Stimulated activated CD4-positive, alpha-beta T cell treated with anti-CD3 and anti-CD28 coated beads, Interleukin-4, amount 100 ng/mL, for 4 hours (primary cell): ENCODE measurements at places on chromosomes 6 and 20.

DNA sequence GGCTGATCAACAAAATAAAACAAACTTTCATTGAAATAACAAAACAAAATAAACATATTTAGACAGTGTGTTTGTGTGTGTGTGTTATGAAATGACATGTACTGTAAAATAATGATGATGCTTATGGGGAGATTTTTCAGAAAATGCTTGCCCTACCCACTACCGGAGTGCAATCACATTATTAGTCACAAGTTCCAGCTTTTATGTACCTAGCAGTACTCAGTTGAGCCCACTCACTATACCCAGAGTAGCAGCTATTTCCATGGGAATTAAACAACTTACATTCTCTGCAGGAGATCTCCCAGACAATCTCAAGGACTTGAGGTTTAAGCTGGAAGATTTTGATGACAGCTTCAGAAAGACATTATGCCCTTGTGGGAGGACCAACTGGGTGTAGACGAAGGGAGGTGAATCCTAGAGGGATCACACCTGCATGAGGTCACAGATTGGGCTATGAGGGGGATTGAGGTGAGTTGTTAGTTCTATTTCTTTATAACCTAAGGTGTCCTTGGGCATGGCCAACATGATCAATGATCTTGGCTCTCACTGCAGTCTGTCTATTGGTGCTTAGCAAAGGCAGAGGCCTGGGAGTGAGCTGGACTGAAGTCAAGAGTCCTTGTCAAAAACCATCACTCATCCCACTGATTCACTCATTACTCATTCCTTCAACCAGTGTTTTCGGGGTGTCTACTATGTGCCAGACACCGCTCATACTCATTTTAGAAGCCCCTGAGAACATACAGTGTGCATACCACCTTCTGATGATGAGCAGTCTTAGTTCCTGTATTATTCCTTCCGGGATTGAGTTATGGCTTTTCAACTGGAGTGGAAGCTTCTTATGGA, 6.7 kb upstream of the CLIC5 start:
- DNase-seq = no peak

DNA sequence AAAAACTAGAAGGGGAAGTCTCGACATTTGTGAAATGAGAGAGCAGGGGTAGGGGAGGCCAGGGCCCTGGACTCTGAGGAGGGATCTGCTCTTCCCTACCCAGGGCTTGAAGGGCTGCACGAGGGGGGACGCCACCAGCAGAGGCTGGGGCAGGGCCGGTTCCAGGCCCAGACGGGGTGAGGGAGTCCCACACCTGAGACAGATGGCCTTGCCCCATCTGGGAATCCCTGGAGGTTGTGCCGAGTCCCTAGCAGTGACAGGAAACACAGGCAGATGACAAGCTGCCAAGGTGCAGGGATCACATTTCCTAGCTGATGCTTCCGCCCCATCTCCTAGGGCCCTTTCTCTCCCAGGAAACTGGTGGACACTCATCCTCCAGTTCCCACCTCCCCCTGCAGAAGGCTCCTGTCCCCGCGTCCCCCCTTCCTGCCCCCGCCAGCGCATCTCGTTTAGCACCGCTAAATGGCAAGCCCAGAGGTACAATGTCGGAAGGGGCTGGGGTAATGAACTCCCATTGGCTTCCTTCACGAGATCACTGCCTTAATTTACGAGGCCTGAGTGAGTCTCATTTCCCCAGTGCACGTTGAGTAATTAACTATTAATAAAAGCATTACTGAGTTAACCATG, 35.2 kb upstream of the CDH22 start:
- DNase-seq = no peak

GRCh38 chr6:109770779-109771178, 79.7 kb downstream of the FIG4 start:
- no peak for DNase-seq

GRCh38 chr6:55643861-55644260, 64.9 kb upstream of the HMGCLL1 start:
- no peak for DNase-seq

- DNase-seq = no peak
Measured at GRCh38 chr6:13493147-13493546, 5.7 kb upstream of the GFOD1 start.

GRCh38 chr20:63102721-63103375, 96.1 kb upstream of the BHLHE23 start:
- peak; percentile 62 for DNase-seq

- DNase-seq = no peak
Measured at GRCh38 chr6:6688283-6688682, 99.8 kb downstream of the LY86 start.

DNA sequence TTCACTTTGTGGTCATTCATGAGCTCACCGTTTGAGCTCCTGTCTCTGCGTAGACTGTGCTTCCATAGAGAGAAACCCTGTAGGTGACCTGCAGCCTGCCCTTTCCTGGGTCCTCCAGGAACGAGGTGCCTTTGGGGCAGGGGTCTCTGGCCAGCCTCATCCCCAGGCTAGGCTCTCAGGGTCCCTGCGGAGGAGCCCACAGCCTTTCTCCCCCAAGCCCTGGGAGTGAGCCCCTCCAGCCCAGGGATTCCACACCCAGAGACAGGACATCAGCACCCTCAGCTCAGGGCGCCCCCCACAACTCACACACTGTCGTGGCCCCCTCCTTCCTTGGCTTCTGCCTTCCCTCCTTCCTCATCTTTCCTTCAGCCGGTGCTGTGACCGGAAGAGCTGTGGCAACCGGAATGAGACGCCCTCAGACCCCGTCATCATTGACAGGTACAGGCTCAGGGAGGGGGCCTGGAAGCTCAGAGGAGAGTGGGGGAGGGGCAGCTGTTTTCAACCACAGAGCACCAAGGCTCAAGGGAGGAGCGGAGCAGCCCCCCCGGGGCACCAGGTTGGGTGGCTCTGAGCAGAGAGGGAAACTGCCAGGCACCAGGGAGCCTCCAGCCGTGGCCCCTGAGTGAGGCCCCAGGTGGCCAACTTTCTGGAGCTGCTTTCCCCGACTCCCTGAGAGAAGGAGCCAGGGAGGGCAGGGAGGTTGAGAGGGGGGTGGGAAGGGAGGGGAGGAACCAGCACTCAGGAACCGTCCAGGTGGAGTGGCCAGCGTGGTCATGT, 16.8 kb downstream of the EBF4 start:
- no peak for DNase-seq

DNA sequence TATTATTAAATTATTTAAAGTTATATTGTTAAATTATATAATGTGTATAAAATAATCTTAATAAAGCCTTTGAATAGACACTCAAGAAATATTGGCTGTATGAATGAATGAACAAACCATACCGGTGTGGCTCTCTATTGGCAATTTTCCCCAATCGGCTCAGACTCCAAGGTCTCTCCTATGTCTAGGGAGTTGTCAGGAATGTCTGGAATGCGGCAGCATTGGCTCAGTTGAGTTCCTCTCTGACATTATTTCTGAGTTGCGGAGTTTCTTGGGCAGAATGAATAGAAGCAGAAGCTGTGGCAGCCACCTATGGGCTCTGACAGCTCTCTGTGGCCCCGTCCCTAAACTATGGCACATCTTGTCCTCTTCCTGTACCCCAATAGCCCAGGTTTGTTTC, 111.0 kb downstream of the SOBP start:
- no peak for DNase-seq

- no peak for DNase-seq
Measured at GRCh38 chr6:21999012-21999528, 297.8 kb downstream of the PRL start.

- no peak for DNase-seq
Measured at GRCh38 chr6:10302566-10303235, 112.2 kb downstream of the TFAP2A start.

DNA sequence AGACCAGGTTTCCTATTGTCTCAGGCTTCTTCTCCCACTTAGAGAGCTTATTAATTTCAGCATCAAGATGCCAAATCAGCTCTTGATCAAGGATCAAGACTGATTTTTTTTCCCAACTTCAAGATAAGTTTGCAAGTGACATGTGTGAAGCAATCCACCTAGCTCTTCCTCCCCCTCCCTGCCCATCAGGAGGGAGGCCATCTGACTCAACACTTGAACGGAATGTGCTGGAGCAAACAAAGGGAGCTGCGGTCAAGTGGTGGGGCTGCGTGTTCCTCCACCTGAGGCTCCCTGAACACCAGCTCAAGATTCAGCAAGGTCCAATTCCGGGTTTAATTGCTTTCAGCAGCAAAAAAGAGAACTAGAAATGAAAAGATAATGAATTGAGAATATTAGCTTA, 38.7 kb downstream of the TTI1 start:
- no peak for DNase-seq

- DNase-seq = no peak
Measured at GRCh38 chr6:111258615-111259088, 171.3 kb downstream of the SLC16A10 start.

DNA sequence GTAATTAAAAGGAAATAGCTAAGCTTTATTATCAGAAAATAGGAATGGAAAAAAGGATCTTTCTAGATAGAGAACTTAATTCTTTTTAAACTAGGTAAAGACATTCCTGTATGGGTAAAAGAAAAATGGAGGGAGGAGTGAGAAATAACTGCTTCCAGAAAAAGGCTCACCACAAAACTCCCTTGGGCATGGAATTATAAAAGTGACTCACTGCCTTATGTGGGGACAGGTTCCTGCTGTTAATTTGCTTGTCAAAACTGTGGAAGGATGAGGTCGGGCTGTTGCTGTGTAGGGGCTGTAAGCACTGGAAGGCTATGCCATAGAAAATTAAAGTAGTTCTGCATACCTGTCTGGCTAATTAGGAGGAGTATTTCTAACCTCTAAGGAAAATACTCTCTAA, 158.7 kb downstream of the UBE3D start:
- DNase-seq = no peak

GRCh38 chr20:17630151-17630805, 51.8 kb downstream of the RRBP1 start:
- no peak for DNase-seq

- no peak for DNase-seq
Measured at GRCh38 chr6:168541307-168541706, 100.3 kb downstream of the SMOC2 start.

DNA sequence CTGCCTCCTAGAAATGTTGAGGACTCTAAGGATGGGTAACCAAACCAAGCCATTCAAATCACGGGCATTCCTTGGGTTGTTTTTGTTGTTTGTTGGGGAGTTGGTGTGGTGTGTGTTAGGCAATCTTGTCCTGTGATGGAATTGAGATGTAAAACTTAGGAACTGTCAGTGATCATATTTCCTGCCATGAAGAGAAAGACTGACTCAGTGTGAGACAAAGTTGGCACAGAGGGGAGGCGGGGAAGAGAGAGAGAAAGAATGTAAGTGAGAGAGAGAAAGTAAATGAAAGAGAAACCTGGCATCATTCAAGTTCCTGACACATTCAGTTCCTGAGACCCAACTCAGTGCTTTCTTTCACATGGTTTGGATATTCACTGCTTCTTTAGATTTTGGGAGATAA, 21.6 kb upstream of the FBXO30 start:
- DNase-seq = no peak

DNA sequence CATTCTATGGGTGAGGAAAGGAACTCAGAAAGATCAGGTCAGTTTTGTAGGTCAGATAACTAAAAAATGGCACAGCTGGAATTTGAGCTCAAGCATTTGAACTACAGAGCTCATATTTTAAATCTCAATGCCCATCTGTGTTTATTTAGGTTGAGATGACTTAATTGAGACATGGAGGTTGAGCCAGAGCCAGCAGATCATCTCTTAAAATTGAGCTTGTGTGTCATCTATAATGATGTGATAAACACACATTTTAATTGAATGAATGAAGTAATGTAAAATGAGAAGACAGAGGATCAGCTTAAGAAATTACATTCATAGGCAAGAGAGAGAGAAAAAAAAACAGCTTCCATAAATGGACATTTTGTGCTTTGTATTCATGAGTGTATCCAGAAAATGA, 3.7 kb downstream of the MANEA start:
- no peak for DNase-seq

DNA sequence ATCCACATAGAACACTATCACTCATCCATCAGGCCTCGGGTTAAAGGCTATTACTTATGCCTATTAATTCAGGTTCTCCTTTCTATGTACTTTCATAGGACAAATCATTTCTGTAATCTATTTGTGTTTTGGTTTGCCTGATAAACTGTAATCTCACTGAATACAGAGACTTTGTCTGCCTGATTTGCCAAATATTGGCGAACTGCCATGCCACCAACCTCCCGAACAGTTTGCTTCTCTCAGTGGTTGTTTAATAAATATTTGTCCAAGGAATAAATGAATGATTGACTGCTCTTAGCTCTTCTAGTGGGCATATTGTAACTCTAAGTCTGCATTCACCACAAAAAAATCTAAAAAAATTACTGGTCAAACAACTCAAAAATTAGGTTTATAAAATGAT, 170.1 kb upstream of the ZFP64 start:
- no peak for DNase-seq

- no peak for DNase-seq
Measured at GRCh38 chr20:58664883-58665282, 13.8 kb downstream of the STX16 start.

- DNase-seq = peak; percentile 63
Measured at GRCh38 chr6:160930547-160931377, 60.8 kb upstream of the MAP3K4 start.

DNA sequence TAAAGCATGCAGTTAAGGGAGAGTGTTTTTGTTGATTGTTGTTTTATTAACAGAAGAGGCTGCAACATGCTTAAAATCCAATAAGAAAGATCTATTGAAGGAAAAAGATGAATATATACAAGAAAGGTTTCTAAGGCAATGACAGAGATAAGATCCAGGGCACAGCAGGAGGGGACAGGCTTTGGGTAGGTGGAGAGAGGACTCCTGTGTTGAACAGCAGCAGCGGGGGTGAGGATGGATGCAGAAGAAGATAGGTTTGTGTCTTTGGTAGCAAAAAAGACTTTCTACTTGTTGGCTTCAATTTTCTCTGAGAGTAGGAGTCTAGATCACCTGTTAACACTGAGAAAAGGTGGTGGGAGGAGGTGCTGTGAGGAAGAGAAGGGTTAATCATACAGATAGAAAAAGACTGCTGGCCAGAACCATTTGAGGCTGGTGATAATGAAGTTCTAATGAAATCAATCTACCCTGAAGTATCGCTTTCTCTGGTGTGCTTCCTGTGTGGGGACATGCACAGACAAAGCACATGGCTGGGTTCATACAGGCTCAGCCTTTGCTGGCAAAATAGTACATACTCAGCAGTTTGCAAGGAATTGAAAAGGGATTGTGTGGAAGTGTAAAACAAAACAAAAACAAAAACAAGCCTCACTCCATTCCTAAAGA, 17.2 kb upstream of the DST start:
- no peak for DNase-seq

DNA sequence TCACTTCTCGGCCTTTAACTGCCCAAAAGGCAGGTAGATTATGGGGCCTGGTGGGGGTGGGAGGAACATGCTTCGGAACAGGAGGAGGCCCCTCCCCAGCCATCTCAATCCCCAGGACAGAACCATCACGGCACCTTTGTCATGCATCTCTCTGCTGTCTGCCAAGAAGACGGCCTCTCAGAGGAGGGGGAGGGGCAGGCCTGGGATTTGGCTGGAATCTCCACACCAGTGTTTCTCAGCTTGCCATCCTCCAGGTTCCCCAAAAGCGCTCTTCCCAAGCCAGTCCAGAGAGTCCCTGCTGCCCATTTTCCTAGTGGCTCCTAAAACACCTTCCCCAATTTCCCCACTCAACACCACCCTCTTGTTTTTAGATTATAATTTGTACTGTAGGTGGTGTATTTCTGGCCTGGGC, 2.5 kb upstream of the POU5F1 start:
- DNase-seq = no peak
